ENCODE measurements at places on chromosomes 16 and 17.

GRCh38 chr16:4663777-4664465, 29.4 kb upstream of the NUDT16L1 start:
- DNase-seq: no peak

- no peak for DNase-seq
Measured at GRCh38 chr17:31787857-31788570, 71.0 kb downstream of the COPRS start.

DNA sequence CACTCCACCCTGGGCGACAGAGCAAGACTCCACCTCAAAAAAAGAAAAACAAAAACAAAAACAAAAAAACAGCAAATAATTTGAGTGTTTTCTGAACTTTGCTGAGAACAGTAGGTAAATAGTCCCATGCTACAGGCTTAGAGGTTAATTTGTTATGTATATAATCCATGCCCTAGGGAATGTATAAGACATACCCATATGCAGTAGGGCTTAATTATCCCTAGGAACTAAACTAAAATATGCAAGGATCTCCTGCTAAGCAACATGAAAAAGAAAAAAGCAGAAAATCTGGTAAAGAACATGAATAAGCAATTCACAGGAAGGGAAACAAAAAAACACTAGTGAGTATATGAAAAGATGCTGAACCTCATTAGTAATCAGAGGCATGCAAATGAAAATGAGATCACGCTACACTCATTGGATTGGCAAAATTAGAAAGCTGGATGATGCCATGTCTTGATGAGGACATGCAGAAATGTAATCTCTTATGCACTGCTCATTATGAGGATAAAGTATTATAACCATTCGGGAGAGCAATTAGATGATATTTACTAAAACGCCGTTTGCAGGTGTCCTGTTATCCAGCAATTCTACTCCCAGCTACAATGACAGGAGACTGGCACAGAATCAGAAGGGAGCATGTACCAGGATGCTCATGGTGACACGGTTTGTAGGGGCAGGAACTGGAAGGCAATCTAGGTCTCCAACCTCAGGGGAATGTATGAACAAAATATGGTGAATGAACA, 5.6 kb downstream of the KCTD13 start:
- DNase-seq: no peak

DNA sequence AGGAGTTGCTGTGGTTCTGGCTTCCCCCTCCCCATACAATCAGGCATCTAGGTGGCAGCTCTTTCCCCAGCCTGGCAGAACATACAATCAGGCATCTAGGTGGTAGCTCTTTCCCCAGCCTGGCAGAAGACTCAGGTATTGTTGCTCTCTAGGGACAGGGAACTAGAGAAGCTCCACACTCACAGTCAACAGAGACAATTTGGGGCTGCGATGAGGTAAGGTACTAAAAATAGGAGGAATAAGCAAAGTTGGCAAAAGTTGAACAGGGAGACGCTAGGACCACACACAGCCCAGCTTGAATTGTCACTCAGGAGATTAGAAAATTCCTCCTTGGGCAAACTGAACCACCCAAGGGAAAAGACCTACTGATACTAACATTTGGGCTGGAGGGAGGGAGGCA, 315.5 kb upstream of the CDH5 start:
- DNase-seq: no peak

DNA sequence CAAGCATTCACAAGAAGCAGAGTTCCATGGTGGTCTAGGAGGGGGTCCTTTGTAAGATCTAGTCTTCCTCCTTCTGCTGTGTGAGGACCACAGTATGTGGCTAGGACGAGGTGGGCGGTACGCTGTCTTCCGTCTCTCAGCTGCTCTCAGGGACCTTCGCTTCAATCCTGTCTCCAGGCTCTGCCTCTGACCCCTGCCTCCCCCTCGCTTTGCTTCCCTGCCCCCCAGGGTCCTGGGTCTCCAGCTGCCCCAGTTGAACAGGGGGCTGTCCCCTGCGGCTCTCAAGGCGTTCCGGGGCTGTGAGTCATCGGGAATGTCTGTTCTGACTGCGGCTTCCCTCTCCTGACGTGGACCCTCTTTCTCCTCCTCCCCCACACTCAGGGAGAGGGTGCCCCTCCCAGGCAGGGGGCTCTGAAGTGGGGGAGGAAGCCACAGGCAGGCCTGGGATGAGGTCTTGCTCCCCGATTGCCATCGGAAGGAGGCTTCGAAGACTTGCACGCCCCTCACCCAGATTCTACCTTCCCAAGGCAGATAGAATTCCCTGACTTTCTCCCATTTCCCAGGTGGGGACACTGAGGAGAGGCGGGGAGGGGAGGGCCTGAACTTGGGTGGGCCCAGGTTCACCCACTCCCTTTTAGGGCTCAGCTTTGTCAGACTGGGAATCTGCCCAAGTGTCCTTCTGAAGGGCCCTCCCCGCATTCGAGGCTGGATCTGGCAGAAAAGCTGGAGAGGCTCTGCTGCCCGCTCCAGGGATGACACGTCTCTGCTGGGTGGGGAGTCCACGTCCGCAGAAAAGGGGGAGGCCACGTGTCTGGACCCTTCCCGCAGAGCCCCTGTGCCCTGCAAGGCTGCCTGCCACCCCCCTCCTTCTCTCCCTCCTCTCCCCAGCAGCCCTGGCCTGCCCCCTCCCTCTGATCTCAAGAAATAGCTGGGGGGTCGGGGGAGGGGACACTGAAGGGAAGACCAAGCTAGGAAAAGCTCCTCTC, 9.1 kb upstream of the COL1A1 start:
- DNase-seq: no peak

- DNase-seq: no peak
Measured at GRCh38 chr17:80949451-80950421, 41.9 kb upstream of the CHMP6 start.

GRCh38 chr17:41660221-41660711, 28.4 kb upstream of the EIF1 start:
- no peak for DNase-seq

GRCh38 chr16:56520251-56520577, 390 bp upstream of the BBS2 start:
- no peak for DNase-seq

- DNase-seq: no peak
Measured at GRCh38 chr16:88451586-88452481, 1.2 kb upstream of the ZFPM1 start.

DNA sequence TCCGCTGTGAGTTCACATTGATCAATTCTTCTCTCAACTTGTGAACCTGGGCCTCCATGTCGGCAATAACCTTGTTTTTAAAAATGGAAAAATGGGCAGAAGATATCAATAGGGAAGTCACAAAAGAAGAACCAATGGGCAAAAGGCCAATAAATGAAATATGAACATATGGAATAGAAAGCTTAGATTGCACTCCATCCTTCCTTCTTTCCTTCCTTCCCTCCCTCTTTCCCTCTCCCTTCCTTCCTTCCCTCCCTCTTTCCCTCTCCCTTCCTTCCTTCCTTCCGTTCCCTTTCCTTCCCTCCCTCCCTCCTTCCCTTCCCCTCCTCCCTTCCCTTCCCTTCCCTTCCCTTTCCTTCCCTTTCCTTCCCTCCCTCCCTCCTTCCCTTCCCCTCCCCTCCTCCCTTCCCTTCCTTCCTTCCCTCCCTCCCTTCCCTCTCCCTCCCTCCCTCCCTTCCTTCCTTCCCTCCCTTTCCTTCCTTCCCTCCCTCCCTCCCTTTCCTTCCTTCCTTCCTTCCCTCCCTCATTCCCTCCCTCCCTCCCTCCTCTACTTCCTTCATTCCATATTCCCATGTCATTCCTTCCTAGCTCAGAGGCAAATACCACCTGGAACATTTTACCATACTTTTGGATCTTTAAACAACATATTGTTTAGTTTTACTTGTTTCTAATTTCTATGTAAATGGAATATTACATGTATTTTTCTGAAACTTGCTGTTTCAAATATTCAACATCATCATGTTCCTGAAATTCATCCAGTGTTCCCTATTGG, 290.7 kb upstream of the AXIN2 start:
- DNase-seq: no peak

- DNase-seq: no peak
Measured at GRCh38 chr16:24973809-24974461, 41.2 kb downstream of the ARHGAP17 start.

DNA sequence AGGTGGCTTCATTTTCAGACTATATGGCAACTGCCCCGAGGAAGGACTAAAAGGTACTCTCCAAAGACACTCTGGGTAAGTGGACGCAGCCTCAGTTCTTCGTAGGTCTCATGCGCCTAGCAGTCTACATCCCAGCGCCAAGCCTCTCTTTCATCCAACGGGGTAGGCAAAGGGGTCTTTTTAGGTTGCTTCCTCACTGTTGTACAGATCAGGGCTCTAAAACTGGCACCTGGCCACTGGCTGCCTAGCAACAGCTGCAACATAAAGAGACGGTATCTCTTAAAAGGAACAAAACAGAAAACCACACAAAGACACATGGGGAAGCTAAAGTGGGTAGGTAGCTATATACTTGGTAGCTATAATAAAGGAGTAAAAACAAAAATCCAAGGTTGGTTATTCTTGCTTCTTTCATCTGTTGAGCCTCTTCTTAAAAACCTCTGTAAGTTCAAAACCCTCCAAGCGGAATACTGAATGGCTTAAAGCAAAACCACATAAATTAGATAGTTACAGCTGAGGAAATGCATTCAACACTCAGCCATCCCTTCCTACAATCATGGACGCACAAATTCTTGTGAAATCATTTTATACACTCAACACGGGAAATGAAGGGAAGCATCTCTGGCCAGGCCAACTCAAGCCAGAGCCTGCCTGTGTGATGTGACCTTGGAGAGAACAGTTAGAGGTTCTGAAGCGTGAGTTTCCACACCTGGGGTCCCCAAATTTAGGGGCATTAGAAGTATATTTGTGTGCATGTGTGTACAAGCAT, 22.7 kb downstream of the CYTH1 start:
- no peak for DNase-seq

GRCh38 chr17:75689441-75689873, 22.3 kb downstream of the SAP30BP start:
- DNase-seq: no peak

DNA sequence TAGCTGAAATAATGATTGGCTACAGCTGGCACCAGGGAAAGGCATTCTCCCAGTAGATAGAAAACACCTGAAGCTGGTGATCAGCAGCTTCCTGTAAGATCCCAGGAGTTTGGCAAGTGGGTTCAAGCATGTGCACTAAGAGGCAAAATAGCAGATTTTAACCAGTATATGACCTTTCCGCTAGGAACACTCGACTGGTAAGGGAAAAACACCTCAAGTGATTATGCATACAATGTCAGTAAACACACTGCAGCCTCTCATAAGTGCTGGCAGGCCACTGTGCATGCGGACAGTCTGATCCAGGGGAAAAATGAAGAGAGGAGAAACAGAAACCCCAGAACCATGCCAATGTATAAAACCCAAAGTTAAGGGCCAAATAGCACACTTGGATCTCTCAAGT, 49.0 kb upstream of the HLF start:
- no peak for DNase-seq

DNA sequence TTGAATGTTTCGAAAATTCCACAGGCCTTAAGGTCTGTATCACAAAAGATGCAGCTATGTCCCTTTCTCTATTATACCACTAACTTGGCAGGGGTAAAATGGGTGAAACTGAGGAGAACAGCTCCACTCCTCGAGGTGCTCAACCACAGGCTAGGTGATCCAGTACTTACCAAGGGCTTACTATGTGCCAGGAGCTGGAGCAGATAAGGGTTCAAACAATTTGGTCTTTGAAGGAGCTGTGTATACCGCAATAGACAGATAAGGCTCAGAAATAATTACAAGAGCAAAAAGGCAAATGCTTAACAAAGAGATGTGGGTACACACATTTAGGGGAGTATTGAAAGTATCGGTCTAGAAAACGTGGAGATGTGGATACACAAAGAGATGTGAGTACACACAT, 1.5 kb downstream of the XPO6 start:
- no peak for DNase-seq

- no peak for DNase-seq
Measured at GRCh38 chr17:1783834-1784611, 22.2 kb downstream of the SERPINF1 start.

GRCh38 chr17:47884905-47885730, 10.9 kb upstream of the SP2 start:
- no peak for DNase-seq

- no peak for DNase-seq
Measured at GRCh38 chr16:2282866-2283555, 15.1 kb upstream of the RNPS1 start.

- no peak for DNase-seq
Measured at GRCh38 chr16:4944333-4945281, 7.7 kb upstream of the PPL start.

DNA sequence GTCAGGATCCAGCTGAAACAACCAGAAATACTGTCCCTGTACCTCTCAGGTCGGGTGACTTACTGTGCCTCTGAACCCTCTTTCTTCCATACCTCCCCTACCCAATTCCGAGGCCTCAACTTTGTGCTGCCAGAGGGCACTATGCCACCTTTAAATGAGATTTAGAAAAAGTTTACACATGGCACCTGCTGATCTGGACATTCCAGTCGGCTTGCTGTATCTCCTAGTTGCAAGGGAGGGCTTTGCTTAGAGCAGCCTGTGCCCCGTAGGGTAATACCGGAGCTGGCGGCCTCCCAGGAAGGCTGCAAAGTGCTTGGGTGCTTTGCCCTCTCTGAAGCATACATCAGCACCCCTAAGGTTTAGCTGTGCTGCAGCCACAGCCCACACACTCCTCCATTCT, 306.0 kb upstream of the RBFOX1 start:
- no peak for DNase-seq

DNA sequence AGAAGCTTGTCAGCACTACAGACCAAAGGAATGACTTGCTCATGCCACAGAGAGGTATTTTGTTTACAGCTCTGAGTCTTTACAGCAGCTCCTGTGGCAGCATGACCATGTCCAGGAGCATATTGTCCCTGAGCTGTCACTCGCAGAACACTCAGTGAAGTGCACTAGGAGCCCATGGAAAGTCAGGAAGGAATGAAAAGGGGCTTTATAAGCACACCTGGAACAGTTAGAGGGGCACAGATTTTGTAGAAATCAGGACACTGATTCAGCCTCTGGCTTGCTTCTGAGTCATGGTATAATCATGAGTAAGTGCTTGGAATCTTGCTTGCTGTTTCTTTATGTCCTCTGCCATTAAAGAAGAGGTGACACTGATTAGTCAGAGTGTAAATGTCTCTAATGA, 41.0 kb downstream of the TADA2A start:
- no peak for DNase-seq

GRCh38 chr16:89545831-89546574, 14.5 kb upstream of the RPL13 start:
- DNase-seq: no peak

DNA sequence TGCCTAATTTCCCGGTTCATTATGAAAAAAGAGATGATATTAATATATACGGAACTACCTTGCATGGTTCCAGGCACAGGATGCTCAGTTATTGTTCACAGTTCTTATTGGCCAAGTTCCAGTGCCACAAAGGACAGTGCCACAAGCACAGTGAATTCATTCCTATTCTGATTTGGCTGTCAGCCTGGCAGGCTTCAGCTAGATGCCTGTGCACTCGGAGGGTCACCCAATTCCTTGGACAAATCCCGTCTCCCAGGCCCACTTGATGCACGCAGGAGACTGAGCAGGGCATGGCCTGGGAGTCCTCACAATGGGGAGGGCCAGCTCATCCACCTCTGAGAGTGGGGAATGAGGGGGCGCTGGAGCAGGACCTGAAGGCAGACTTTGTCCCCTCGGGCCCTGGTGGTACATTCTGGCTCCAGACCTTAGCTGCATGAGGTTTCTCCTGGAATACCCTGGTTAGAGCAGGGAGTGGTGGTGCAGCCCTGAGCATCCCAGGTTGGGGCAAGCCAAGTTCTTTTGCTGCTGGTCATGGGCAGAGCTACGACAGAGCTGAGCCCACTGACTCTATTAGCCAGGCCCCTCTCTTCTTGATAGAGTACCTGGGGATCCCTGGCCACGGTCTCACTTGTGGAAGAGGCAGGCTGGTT, 41.4 kb downstream of the MIS12 start:
- DNase-seq: no peak
